ENCODE measurements at places on chromosomes 2 and 18.
A peak's percentile ranks its signal among the peaks of the same experiment; 100 is the strongest.

- DNase-seq: no peak
Observed at GRCh38 chr2:31049264-31049663, 89.0 kb downstream of the GALNT14 start.

- DNase-seq: no peak
Observed at GRCh38 chr2:124211461-124211860, 186.4 kb downstream of the CNTNAP5 start.

GRCh38 chr18:62325806-62326645 is 916 bp downstream of the TNFRSF11A start:
- no peak for DNase-seq

GRCh38 chr2:88085099-88085498 is 17.5 kb downstream of the SMYD1 start:
- no peak for DNase-seq

DNA sequence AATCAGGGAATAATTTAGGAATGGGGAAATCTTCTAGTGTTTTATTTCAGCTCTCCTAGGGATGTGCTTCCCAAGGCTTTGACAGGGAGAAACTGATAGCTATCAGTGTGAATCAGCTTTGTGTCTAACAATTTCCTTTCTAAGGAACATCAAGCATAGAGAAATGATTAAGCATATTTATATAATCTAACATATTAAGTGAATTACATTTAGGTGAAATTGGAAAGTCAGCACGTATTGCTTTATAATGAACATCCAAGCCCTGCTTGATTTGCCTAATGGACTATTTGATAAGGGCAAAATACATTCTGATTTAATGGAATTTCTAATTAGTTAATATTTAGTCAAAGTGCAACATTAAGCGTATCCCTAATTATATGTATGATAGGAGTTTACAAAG is 19.5 kb upstream of the TSPYL6 start:
- DNase-seq: no peak

GRCh38 chr2:97806738-97807618 is 93.6 kb downstream of the ZAP70 start:
- peak; percentile 86 for DNase-seq

- DNase-seq: no peak
Observed at GRCh38 chr2:189860161-189860560, 75.9 kb downstream of the PMS1 start.

DNA sequence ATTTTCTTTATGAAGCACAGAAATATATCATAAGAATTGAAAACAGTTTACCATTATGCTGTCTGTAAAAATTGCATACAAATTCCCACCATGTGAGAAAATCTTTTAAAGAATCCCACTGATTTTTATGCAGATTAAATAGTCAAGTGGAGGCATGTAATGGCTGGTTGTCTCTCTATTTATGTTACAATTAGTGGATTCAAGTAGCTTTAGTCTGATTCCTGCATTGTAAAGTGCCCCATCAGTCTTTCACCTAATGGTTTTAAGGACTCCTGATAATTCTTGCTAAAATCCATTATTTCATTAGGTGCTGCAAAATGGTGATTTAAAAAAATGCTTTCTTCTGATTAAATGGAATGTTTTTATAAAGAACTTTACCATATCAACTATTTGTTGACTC is 148.4 kb upstream of the MYO3B start:
- no peak for DNase-seq

GRCh38 chr2:233435436-233436190 is 81.3 kb downstream of the DGKD start:
- DNase-seq: no peak

DNA sequence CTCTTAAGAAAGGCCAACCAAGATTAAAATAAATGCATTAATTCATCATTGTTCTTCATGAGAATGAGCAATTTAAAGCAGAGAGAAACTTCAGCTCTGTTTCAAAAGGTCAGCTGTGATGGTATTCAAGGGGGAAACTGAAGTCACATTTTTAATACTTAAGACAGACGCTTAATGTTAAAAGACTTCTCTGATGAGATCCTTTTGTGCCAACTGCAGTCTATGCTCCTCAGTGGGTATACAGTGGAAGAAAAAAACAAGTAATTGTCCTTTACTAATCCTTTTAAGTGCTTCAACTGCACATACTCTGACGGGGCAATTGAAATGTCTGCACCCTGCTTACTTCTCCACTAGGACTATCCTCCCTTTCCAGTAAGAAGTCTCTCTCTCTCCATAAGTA is 309.7 kb downstream of the GULP1 start:
- DNase-seq: no peak

GRCh38 chr2:98868548-98869271 is 67.3 kb downstream of the CRACDL start:
- no peak for DNase-seq

GRCh38 chr2:114742245-114742644 is 299.8 kb downstream of the DPP10 start:
- no peak for DNase-seq

DNA sequence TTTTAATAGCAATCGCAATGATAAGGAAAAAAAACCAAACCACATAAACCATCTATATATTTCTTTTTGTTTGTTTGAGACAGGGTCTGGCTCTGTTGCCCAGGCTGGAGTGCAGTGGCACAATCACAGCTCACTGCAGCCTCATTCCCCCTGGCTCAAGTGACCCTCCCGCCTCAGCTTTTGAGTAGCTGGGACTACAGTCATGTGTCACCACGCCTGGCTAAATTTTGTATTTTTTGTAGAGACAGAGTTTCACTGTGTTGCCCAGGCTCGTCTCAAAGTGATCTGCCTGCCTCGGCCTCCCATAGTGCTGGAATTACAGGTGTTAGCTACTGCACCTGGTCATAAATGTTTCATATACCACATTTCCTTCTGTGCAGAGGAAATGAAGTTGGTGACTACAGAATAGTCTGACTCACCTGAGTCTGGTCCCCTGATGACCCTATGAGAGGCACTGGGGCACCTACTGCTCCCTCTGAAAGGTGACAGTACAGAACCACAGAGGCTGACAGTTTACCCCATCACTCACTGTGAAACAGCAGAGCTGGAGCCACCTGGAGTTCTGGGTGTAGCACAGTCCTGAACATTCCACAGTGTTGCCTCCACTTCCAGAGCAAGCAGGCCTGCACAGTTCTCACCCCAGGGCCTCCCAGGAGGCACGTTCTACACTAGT is 183.7 kb upstream of the PXDN start:
- no peak for DNase-seq

DNA sequence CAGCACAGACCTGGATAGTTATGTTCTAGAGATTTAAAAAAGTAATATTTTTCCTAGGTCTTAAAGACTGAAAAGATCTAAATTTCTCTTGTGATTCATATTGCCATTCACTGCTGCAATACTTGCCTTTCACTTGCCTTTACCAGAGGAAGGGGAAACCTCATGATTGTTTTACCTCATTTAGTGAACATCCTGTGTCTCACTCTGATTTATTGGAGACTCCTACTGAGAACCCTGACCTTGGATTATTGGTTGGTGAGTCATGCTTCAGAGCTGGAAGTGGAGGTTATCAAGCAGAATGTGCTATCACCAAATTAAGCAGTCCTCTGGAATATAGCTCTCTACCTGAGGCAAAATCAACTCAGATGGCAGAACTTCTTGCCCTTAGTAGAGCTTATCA is 500.5 kb downstream of the TSN start:
- no peak for DNase-seq

- no peak for DNase-seq
Observed at GRCh38 chr2:207619764-207620203, 5.4 kb downstream of the METTL21A start.

DNA sequence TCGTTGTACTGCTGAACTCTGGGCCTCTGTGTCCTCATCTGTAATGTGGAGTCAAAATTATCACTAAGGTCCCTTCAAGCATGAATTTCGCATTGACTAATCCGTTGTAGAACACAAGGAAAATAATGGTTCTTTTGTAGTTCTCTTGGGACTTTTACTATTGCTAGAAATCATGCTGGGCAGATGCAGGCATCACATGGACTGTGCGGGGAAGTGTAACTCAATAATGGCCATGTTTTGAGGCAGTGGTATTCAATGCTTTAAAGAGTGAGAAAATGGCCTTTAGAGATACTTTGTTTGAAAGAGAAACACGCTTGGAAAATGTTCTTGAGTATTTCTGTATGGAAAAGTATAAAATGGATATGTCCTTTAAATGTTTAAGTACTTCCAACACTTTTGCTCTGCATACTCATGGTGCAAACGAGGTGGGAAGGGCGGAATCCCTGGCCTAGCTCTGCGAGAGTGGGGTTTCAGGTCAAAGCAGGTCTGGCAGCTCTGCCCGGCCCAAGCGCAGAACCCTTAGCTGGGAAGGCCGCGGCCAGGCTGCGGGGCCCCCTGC is 117.3 kb upstream of the MSTN start:
- peak; percentile 34 for DNase-seq

GRCh38 chr2:223554923-223555322 is 47.2 kb downstream of the SCG2 start:
- no peak for DNase-seq

GRCh38 chr2:22907330-22907729 is 477.6 kb upstream of the KLHL29 start:
- DNase-seq: no peak

GRCh38 chr2:43605079-43605655 is 9.3 kb upstream of the THADA start:
- DNase-seq: peak; percentile 23

DNA sequence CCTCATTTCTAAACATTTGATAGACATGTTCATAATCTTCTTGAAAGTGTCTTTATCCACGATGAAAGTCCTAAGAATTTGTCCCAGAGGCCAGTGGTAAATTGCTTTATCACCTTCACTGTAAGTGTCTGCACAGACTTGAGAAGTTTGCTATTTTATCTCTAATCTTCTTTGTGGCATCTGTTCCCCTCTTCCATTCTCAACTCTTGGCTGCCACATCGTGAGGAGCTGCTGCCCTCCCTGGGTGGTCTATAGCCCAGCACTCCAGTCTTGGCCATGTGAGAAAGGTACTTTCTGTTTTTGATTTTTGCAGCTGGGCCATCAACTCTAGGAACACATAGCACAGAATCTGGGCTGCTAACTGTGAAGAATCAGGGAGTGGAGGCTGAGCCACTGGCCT is 45.5 kb downstream of the SLC14A2 start:
- no peak for DNase-seq

- DNase-seq: no peak
Observed at GRCh38 chr2:61704364-61704763, 149.5 kb downstream of the FAM161A start.

DNA sequence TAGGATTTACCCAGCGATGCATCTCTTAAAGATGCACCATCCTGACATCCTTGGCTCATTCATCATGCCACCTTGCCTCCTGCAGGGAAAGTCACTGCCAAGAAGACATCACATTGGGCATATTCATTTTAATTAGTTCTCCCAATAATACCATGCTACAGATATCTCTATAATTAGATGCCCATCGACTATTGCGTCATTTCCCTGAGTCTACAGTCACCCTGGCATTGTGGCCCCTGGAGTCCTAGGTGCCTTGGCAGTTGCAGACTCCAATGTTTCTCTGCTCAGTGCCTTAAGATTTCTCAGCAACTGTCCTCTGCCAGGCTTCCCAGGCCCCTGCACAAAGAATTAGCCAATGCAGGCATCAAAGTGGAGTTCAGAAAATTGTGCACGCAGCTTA is 32.6 kb downstream of the RDH14 start:
- DNase-seq: no peak

GRCh38 chr2:230981704-230982103 is 14.2 kb upstream of the SPATA3 start:
- DNase-seq: no peak

DNA sequence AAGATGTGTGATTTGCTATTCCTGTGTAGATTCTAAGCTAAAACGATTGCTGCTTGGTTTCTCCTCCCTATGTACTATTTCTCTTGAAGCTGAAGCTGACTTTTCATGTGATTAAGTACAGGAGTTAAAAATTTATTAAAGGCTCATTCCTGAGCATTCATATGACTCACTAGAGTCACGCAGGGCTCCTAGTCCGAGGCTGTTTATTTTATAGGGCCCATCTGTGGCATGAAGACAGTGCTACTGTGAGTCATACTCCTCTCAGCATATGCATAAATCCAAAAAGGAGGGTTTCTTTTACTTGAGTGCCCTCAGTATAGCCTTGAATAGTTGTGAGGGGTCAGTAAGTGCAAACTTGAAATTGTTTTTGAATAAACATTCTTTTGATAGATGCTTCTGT is 378.8 kb downstream of the PTPRM start:
- no peak for DNase-seq

DNA sequence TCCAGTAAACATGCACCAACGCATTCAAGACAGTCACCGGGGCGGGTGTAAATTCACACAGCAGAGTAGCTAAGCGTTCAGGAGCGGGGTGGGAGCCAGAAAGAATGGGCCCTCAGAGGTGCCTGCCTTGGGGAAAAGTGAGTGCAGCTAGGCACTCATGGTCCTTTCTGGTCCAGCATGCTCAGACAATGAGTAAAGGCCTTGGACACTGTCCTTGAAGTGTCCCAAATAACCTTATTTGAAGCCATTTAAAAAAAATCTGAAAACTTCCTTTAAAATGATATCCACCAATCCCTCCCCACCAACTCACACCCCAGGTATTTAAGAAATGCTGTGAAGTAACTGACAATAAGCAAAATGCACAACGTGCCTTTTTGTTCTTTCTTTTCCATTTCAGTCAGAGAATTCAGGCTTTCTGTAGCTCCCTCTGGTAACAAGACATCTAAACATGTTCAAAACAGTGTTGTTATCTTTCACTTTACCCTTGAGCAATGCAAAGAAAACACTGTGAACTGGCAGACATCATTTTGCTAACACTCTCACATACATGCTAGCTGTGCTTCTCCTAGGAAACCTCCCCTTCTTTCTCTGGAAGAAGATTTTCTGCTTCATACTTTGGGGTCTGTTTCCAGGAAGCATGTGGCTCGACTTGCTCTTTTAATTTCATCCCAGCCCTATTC is 445.1 kb upstream of the SPRED2 start:
- no peak for DNase-seq

GRCh38 chr2:233354971-233355574 is 779 bp downstream of the DGKD start:
- DNase-seq: no peak

DNA sequence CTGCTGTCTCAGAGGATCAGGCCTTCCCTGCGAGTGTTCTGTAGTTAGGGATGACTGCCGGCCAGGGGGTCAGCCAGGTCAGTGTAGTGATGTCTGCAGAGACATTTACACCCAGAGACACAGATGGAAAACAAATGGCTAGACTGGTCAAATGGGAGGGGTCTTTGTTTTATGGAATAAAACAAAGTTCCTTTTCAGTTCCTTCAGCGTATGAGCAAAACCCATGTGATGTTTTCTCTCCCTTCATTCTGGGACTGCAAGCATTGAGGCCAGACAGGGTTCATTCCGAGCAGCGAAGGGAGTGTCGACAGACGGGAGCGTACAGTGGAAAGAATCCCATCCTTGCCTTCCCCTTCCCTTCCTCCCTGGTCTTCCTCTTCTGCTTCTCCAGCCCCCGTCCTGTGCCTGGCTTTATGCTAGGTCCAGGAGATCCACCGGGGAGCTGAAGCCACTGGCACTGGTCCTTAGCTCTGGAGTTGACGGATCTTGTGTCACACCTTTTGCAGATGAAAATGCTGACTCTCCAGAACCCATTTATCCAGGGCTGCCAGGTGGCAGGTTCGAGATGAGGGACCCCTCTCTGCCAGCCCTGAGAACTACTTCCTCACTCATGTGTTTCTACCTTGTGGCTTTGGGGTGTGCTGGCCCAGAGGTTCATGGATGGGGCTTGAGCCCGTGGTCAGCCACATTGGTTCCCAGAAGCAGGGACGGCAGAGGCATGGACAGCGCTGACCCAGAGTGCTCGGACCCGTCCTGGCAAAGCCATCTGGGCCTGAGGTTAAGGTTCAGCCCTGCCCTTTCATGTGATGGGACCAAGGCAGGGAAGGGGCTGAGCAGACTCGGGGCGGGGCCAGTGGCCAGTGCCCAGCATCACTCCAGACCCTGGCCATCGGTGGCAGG is 24.2 kb downstream of the ITGB1BP1 start:
- peak; percentile 61 for DNase-seq

- DNase-seq: no peak
Observed at GRCh38 chr18:55360061-55360460, 227.9 kb downstream of the TCF4 start.
